ENCODE measurements at places on chromosomes 5 and 9. TPM values are rescaled to one million over a fixed set of nuclear protein-coding genes. Genes with fewer than 3 reads are reported as not detected.

Gene PPP2CA
- 258 TPM for polyA plus RNA-seq

DNA sequence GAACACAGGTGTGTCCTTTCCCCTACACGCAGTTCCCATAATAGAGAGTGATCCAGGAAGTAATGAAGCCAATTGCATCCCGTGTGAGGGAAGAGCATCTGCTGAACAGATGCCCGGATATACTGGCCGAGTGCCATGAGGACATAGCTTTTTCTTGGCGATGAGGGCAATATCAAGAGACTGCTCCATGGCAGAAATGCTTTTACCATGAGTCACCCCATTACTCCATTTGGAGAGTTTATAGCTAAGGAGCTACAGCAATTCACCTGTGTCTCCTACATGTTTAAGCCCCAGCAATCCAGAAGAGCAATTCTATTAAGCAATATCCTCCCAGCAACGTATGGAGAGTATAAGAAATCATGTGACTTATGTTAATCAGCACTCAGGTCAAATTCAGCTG, 222.0 kb upstream of the KLF4 start:
- DNase-seq, result no peak
- no peaks in the 10 kb centered on the region for H3K27me3 ChIP-seq
- H3K4me1 ChIP-seq, result no peaks in the 10 kb centered on the region
- no peak overlapping the region for H3K4me3 ChIP-seq

DNA sequence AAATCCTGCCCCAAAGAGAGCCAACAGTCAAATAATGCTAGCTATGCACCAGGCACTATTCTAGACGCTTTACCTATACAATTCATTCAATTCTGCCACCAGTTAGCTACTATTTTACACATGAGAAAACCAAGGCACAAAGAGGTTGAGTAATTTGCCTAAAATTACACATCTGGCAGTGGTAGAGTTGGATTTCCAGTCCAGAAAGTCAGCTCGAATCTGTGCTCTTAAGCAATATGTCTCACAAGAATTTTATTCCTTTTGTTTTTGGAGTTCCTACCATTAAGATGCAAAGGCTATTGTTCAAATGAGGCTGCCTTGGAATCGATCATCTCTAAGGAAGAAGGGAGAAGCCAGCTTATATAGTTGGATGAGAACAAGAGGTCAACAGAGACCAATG, 256.9 kb upstream of the RASA1 start:
- no peaks in the 10 kb centered on the region for H3K27me3 ChIP-seq
- H3K36me3 ChIP-seq, result no peaks in the 10 kb centered on the region
- H3K27ac ChIP-seq, result no peak overlapping the region
- no peaks in the 10 kb centered on the region for H3K4me1 ChIP-seq

DNA sequence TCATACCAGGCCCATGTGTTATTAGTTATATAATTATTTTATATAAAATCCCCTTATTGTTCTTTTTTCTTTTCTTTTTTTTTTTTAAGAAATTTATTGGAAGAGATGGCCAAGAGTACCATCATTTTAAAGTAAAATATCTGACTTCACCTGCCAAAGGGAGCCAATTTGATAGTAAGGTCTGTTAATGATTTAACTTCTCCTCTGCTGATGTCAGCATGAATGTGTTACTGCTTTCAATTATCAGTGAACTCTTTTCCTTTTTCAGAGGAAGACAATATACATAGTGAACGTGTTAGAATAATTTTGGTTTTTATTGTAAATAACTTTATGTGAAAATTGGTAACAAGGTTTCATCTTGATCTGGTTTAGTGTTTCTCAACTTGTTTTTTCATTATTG, 409.6 kb downstream of the SH3GL2 start:
- H3K27ac ChIP-seq, result no peak overlapping the region
- H3K36me3 ChIP-seq, result no peaks in the 10 kb centered on the region
- no peaks in the 10 kb centered on the region for H3K4me1 ChIP-seq
- no peak for DNase-seq
- H3K4me3 ChIP-seq, result no peak overlapping the region
- no peaks in the 10 kb centered on the region for H3K27me3 ChIP-seq

Gene GLIPR2
- polyA plus RNA-seq, result 140 TPM

- no peak for DNase-seq
- H3K27ac ChIP-seq, result no peak overlapping the region
Observed at GRCh38 chr5:133132717-133133116, 80.9 kb downstream of the HSPA4 start.

Gene STC2
- not detected for polyA plus RNA-seq

DNA sequence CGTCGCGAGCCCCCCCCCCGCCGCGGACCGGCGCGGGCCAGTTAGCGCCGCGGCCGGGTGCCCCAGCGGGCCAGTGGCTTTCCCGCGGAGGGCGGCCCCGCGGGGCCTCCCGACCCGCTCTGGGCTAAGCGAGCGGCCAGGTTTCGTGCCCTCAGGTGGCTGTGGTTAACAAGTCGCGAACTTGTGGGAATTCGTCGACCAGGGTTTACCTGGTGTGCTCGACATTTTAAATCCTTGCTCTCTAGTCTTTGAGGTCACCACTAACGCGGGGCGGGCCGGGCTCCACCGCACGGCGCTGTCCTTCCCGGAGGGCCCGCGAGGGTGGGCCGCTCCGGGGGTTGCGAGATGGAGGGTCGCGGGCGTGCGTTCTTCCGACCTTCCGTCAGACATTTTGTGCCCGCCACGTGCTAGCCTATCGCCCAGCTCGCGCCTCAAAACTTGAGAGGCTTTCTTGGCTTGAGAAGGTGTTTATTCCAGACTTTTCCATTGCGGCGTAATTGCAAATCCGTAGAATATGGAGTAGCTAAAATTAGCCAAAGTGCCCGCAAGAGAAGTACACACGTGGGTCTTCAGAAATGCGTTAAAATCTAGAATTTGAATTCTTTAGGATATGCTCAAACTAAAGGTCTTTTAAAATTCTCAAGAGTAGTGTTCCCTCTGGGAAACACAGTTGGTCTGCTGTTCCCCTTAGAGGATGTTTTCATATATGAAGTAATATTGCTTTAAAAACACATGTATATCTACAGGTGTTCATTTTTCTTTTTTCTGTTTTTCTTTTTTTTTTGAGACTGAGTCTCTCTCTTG, 2.1 kb downstream of the ANP32B start:
- no peaks in the 10 kb centered on the region for H3K27me3 ChIP-seq
- H3K4me1 ChIP-seq, result peaks cover 59% of the 10 kb centered on the region
- DNase-seq, result peak; percentile 62

DNA sequence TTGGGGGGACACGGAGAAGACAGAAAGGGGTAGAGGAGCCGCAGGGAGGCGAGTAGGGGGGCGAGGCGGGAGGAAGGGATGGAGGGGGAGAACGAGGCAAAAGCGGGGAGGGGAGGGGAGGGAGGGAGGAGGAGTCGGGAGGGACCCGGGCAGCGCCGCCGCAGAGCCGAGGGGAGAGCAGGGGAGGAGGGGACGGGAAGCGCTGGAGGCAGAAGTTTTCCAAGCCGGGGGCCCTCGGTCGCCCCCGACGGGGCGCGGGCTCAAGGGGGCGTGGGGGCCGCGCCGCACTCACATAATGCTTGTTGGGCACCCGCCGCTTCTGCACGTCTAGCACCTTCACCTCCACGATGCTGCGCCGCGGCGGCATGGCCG, 353 bp downstream of the SH3PXD2B start:
- H3K27me3 ChIP-seq, result peaks cover 5% of the 10 kb centered on the region
- DNase-seq, result no peak
- peak overlapping the region; percentile 28 for H3K4me3 ChIP-seq

DNA sequence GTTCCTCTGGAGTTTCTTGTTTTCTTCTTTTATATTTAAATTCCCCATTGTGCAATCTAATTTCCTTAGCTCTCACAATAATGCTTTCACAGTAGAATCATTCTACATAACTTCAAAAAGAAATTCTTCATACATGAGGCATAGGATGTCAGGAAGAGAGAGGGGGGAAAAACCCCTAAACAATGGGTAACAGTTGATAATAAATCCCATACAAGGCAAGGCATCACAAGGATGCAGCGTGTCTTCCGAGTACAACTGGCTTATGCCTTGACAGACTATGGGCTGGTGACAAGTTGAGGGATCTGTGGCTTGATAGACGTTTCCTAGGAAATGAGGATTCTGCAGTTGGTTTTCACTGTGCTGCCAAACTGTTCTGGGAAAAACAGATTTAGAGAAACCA, 247.4 kb downstream of the ARL15 start:
- no peak overlapping the region for H3K4me3 ChIP-seq
- no peaks in the 10 kb centered on the region for H3K27me3 ChIP-seq
- H3K36me3 ChIP-seq, result no peaks in the 10 kb centered on the region
- DNase-seq, result no peak

Gene RASGRF2
- polyA plus RNA-seq, result 10.0 TPM

- no peak overlapping the region for H3K4me3 ChIP-seq
- H3K27me3 ChIP-seq, result no peaks in the 10 kb centered on the region
- DNase-seq, result no peak
- H3K36me3 ChIP-seq, result no peaks in the 10 kb centered on the region
Observed at GRCh38 chr9:112446080-112446479, 40.5 kb upstream of the KIAA1958 start.

DNA sequence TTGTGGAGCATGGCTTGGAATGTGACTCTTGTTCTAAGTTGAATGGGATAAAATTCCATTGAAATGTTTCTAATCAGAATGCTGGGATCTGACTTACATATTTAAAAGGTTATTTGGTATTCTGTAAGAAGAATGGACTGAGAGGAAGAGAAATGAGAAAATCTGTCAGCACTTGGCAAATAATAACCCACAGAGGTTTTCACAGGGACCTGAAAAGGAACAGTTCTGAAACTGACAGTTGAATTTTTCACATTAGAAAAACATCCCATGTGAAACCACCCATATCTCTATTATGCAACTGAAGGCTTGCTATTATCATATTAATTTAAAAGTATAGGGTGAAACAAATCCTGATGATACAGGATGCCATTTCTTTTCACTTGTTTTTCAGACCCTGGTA, 302.7 kb downstream of the EPB41L4A start:
- DNase-seq, result no peak
- H3K4me3 ChIP-seq, result no peak overlapping the region
- no peak overlapping the region for H3K27ac ChIP-seq
- no peaks in the 10 kb centered on the region for H3K36me3 ChIP-seq

Gene F2RL1
- polyA plus RNA-seq, result 8.0 TPM

DNA sequence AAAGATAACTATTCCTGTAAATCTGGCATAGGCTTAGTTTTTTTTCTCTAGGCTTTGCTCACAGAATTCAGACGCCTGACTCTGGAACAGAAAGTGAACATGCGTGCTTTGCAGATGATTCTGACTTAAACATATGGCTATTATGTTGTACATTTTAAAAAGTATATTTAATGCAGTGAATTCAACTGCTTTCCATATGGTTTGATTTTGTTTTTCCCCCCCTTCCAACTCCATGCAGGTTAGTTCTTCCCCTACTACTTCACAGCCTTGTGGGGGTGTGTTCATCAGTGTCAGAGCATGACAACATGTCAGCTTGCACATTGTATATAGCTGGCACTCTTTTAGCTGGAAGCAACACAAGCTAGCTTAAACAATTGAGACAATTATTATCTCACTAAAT, 226.8 kb downstream of the TMEM167A start:
- no peaks in the 10 kb centered on the region for H3K27me3 ChIP-seq
- H3K4me1 ChIP-seq, result no peaks in the 10 kb centered on the region
- DNase-seq, result no peak
- H3K4me3 ChIP-seq, result no peak overlapping the region
- no peaks in the 10 kb centered on the region for H3K36me3 ChIP-seq

GRCh38 chr5:98656125-98656795, 117.2 kb upstream of the RGMB start:
- H3K4me3 ChIP-seq, result no peak overlapping the region
- H3K27me3 ChIP-seq, result no peaks in the 10 kb centered on the region

Gene NKD2
- polyA plus RNA-seq, result not detected

DNA sequence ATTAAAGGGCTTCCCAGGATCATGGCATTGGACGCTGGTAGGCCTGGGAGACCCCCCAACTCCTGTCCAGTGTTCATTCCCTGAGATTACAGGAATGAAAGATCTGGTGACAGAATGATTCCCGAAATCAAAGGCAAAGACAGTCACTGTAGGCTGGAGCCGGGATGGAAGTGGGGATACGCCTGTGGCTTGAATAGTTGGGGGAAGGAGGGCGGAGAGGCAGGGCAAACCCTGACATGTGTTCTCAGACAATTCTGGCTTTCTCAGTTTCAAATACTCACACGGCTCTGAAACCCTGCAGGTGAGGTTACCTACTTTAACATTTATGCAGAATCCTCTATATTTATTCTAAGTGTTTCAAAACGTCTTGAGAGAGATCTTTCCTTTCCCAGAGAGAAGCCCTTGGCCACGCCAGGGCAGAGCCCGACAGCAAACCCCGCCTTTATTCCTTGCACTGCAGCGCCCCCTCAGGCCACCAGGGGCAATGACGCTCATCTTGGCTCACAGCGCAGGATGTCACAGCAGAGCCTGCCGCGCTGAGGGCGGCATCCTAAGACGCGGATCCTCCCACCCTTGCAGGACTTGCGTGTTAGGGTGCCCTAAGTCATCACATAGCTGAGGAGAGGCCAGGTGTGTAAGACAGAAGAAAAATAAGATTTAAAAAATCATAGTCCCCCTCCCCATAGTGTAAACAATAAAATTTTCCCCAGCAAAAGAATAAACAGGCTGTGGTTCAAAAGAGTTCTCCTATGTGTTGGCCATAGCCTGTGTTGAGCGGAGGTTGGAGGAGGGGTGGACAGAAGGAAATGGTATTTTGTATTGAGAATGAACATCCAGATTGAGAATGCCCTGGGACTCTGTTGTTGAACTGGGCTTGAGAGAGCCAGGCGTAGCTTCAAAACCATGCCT, 284.5 kb downstream of the NTRK2 start:
- no peaks in the 10 kb centered on the region for H3K4me1 ChIP-seq
- no peak overlapping the region for H3K27ac ChIP-seq
- no peaks in the 10 kb centered on the region for H3K27me3 ChIP-seq
- H3K4me3 ChIP-seq, result no peak overlapping the region
- H3K36me3 ChIP-seq, result no peaks in the 10 kb centered on the region
- peak; percentile 15 for DNase-seq

DNA sequence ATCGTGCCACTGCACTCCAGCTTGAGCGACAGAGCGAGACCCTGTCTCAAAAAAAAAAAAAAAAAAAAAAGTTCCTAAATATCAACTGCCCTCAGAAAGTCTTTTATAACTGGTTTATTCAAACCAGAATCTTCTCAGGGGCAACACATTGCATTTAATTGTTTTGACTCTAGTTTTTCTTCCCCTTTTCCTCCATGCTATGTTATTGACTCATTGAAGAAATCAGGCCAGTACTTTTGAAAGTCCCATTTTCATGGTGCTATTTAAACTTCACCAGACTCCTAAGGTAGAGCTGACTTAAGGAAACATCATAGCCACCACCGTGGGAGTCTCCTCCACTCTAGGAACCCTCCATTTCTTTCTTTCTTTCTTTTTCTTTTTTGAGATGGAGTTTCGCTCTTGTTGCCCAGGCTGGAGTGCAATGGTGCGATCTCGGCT, 83.1 kb upstream of the IL6ST start:
- no peak for DNase-seq
- H3K27me3 ChIP-seq, result no peaks in the 10 kb centered on the region
- H3K4me3 ChIP-seq, result no peak overlapping the region
- peaks cover 36% of the 10 kb centered on the region for H3K4me1 ChIP-seq
- H3K36me3 ChIP-seq, result no peaks in the 10 kb centered on the region

GRCh38 chr5:93079046-93079445, 502.0 kb downstream of the NR2F1-AS1 start:
- no peak overlapping the region for H3K4me3 ChIP-seq
- no peak overlapping the region for H3K27ac ChIP-seq
- no peaks in the 10 kb centered on the region for H3K27me3 ChIP-seq
- no peaks in the 10 kb centered on the region for H3K4me1 ChIP-seq
